ENCODE measurements at places on chromosomes 7 and 10.

- DNase-seq = no peak
These were observed 85.2 kb upstream of the DNAAF5 start for GRCh38 chr7:641269-641671.

- no peak for DNase-seq
These were observed 557 bp upstream of the TAX1BP1 start for GRCh38 chr7:27739301-27739908.

DNA sequence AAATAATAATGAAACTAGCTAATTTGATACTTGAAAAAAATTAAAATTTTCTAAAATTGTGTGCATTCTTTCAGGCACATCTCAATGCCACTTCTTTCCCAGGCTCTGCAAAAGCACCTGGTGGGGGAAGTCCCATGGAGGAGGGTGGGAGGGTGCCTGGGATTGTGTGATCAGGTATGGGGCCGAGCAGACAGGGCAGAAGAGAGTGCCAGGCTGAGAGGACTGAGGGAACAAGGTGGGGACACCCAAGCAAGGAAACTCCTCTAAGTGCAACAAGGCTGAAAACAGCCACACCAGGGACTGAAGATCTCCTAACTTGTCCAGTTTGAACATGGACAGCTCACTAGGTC is 13.8 kb downstream of the PARP12 start:
- no peak for DNase-seq

DNA sequence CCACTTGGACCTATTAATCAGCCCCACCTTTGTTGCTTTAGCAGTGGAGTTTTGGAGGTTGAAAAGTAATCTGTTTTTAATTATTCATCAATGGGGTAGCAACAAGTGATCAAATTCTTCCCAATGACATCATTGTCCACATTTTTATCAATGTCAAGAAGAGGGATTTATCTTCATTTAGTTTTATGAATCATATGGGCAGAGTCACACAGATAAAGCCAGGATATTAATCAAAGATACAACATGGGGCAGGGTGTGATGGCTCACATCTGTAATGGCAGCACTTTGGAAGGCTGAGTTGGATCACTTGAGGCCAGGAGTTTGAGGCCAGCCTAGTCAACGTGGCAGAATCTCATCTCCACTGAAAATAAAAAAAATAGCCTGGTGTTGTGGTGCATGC is 388.4 kb upstream of the POM121L12 start:
- no peak for DNase-seq

DNA sequence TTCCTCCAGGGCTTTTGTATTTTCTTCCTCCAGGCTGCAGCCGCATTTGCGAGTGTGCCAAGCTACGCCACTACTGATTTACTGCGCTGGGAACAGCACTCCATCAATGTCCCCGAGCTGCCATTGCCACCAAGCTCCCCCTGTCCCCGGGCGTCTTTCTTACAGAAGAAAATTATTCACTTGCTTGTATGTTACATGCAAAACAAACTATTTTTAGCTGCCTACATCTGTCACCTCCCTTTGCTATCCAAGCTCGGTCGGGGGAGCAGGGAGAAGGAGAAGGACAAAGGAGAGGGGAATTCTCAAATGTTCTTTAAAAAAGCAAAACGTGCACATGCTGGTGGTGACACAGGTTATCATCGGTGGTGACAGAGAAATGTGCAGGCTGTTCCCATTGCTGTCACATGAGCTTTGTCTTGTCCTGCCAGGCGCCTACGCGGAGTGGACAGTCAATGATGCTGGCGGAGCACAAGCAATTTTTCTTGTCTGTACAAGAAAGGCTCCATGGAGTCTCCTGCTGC is 93.1 kb downstream of the ADARB2 start:
- DNase-seq = no peak

DNA sequence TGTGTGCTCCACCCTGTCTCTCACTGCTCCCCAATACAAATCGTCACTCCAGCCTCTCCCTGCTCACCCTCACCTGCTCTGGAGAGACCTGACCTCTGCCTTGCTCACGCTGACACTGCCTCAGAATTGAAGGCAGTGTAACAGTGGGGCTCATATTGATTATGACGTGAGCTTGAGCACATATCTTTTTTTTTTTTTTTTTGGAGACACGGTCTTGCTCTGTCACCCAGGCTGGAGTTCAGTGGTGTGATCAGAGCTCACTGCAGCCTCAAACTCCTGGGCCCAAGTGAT is 84.7 kb downstream of the TBXAS1 start:
- no peak for DNase-seq

GRCh38 chr10:91931526-91932190 is 8.1 kb downstream of the BTAF1 start:
- DNase-seq = no peak

All from HFF-Myc (cell line).